ENCODE measurements at places on chromosomes 1 and 21.
A peak's percentile ranks its signal among the peaks of the same experiment; 100 is the strongest.

DNA sequence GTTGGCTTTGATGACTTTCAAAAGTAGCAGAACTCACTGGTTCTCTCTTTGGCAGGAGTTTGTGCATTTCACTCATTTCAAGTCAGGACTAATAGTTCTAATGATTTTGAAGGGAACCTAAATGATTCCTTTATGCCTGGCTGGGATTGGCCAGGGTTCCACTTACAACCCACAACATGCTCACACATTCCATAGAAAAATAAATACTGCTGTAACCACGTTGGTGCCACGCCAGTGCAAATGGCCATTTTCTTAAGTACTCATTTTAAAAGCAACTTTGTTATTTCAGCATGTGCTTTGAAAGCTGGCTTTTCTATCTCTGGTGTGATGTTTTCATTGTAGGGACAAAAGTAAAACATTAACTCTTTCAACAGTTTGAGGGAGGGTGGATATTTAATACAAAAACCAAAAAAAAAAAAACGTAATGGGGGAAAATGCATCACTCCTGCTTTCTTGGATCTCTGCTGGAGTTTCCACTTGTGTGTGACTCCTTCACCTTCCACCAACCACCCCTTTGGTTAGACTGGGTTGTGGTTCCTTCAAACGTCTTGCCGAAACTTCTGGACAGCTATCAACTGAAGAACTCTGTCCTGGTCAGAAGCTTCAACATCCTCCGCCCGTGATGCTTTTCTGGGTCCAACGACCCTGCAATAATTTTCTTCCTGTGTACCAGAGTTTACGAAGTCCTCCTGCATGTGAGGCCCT lies 300.4 kb upstream of the RUNX1 start:
- no peak for DNase-seq

GRCh38 chr1:226626577-226626956 lies 78.0 kb downstream of the STUM start:
- DNase-seq, result no peak

- DNase-seq, result no peak
Observed at GRCh38 chr1:66275083-66275482, 258.9 kb upstream of the SGIP1 start.

DNA sequence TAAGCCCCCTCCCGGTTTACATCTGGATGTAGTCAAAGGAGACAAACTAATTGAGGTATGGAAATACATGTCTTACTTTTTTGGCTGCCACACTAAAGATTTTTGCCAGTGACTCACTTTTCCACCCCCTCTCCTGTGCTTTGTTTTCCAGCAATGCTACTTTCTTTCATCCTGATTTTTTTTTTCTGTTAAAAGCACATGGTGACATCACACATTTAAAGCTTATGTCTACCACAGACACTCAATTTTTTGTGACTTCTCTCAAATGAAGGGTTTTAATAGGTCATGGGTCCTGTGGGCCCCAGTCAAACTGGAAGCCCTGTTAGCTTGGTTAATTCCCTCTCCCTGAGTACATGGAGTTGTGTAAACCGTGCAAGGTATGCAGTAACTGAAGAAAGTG lies 2.2 kb downstream of the PPP1R8 start:
- DNase-seq, result no peak

DNA sequence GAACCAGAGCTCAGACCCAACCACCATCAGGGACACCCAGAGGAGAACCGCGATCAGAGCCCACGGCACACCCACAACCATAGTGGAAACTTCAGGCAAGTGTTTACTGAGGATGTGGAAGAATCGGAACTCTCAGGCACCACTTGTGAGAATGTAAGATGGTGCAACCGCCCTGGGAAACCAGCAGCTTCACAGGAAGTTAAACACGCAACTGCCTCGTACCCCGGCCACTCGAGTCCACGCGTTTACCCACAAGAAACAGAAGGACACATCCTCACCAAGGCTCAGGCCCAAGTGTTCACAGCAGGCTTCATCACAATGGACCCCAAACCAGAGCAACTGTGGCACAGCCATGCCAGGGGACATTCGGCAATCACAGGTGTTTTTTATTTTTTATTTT lies 51.4 kb upstream of the COL6A2 start:
- DNase-seq, result no peak

DNA sequence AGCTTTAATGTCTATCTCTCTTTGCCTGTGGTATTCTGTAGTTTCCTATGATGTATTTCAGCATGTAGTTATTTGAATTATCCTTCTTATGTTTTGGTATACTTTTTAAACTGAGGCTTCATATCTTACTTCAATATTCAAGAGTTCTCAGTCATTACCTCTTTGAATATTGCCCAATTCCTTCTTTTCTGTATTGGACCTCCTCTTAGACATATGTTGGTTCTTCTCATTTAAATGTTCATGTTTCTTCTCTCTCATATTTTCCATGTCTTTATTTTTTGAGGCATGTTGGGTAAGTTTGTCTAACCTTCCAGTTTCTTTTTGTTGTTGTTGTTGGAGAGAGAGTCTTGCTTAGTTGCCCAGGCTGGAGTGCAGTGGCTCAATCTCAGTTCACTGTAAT lies 140.6 kb downstream of the MRPS6 start:
- DNase-seq, result no peak

GRCh38 chr21:14531757-14532316 lies 14.3 kb downstream of the SAMSN1 start:
- no peak for DNase-seq

GRCh38 chr1:30842697-30843354 lies 65.7 kb downstream of the SDC3 start:
- DNase-seq, result no peak

DNA sequence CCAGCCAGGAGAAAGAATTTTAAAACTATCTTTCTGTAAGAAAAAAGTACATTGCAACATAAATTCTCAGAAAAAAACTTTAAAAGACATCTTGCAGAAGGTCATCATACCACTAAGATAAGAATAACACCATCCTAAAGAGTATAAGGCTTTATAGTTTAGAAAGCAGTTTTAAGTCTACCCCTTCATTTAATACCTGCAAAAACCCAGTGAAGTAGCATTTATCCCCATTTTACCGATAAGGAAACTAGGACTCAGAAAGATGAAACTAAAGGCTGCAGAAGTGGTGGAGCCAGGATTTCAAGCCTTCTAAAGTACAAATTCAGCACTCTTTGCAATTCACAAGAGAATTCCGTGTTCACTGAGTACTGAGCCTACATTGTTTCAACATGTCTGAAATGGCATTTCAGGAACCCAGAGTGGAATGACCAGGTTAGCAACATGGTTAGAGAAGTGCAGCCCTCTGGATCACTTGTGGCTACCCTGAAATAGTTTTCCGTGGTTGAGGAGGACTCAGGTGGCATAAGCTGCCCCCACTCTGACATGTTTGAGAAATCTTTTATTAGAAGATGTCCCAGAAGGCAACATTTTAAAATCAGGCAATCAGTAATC lies 6.7 kb downstream of the MYCL start:
- no peak for DNase-seq

GRCh38 chr21:32348604-32349332 lies 44.0 kb downstream of the URB1 start:
- DNase-seq, result no peak

GRCh38 chr1:4056422-4056821 lies 156.3 kb upstream of the C1orf174 start:
- DNase-seq, result no peak

DNA sequence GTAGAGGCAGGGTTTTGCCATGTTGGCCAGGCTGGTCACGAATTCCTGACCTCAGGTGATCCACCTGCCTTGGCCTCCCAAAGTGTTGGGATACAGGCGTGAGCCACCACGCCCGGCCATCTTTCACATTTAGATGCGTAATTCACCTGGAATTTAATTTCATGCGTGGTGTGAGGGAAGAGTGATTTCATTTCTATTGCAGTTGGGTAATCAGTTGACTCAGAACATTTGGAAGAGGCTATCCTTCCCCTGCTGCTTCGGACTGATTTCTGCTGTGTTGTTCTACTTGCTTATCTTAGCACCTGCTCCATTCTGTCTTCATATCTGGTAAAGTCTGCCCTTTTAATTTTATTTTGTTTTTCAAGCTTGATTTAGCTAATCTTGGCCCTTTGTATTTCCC lies 19.1 kb downstream of the DIP2A start:
- DNase-seq, result no peak

DNA sequence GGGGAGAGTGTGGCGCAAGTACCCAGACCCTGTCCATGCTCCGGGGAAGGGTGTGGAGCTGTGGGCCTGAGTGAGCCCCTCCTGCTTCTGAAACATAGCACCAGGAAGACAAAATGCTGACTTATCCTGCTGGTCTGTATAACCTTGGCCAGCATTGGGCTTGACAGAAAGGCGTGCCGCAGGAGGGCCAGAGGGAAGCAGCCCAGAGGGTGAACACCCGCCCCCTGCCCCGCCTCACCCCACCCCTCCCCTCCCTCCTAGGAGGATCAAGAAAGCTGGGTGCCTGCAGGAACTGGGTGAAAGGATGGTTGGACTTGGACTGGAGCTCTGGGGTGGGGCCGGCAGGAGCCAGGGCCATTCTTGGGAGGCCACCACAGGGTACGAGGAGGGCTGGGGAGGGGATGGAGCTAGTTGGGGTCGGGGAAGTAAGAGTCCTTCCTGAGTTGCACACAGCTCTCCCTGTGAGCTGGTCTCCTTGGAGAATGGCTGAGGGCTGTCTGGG lies 27.1 kb downstream of the PTPRF start:
- no peak for DNase-seq

GRCh38 chr1:205294934-205295333 lies 26.6 kb downstream of the NUAK2 start:
- DNase-seq, result no peak

DNA sequence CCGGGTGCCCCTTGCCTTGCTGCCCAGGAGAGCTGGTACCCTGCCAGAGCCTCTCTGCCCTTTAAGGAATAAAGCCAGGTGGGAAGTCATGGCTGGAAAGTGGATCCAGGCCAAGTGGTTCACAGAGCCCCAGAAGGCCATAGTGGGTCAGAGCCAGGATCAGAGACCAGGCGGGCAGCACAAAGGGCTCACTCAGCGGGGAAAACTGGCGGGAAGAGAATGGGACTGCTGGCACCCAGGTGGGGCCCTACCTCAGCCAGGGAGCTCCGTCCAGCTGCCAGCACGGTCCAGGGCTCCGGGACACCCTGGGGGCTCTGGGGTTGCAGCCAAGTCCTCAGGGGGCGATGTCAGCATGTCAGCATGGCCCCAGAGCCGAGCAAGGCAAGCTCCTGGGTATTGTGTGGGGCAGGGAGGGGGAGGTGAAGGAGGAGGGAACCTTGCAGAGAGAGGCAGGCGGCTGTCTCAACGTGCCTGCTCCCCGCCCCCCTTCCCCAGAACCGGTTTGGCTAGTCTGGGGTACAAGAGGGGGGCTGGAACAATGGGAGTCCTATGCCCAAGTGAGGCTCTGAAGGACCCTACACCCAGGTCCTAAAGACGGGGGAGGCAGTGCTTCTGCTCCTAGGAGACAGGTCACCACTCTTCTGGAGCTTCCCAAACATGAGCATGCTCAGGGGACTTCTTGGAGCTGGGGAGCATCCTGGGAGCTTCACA lies at the start of gene ARHGEF19:
ARHGEF19 (minus strand) TSS at position 402 of the 711 bp plus-strand sequence. CDS start 3,598 bp downstream, outside the sequence.
- no peak for DNase-seq

GRCh38 chr1:197715806-197716205 lies 59.5 kb downstream of the DENND1B start:
- DNase-seq, result no peak

DNA sequence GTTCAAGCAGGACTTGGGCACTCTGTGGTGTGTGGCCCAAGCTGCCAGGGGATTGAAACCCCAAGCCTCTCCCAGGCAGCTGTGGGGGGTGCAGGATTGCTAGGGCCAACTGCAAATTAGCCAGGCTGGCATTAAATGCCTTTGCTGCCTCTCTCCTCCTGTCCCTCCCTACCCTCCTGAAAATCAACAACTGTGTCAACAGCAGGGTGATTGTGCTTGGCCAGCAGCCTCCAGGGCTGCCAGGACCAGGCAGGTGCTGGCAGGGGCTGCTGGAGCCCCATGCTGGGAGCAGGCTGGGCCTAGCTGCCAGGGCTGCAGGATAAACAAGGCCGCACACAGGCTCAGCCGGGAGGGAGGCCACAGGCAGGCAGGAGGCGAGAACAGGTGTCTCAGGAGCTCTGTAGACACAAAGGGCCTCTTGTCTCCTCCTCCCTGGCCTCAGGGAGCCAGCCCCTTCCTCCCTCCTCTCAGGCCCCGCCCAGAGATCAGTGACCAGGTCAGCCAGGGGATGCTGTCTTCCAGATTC lies 11.4 kb downstream of the SOX13 start:
- peak; percentile 97 for DNase-seq

GRCh38 chr21:34707876-34708325 lies 39.1 kb downstream of the CLIC6 start:
- no peak for DNase-seq

- no peak for DNase-seq
Observed at GRCh38 chr1:159835356-159835755, 8.7 kb downstream of the SLAMF8 start.

- peak; percentile 25 for DNase-seq
Observed at GRCh38 chr1:25922056-25922970, 16.1 kb upstream of the STMN1 start.

GRCh38 chr1:35340519-35340918 lies 72.0 kb downstream of the ZMYM4 start:
- no peak for DNase-seq

GRCh38 chr1:41009466-41009865 lies 12.1 kb downstream of the SLFNL1 start:
- no peak for DNase-seq

- DNase-seq, result no peak
Observed at GRCh38 chr21:17491716-17492414, 21.0 kb upstream of the CXADR start.

GRCh38 chr1:174795806-174796205 lies 203.9 kb upstream of the CACYBP start:
- DNase-seq, result no peak

- no peak for DNase-seq
Observed at GRCh38 chr21:26842300-26842699, 2.9 kb downstream of the ADAMTS1 start.

- peak; percentile 83 for DNase-seq
Observed at GRCh38 chr1:22557341-22557950, 5.8 kb upstream of the EPHA8 start.

GRCh38 chr1:207429963-207430362 lies 24.2 kb upstream of the CR2 start:
- no peak for DNase-seq

DNA sequence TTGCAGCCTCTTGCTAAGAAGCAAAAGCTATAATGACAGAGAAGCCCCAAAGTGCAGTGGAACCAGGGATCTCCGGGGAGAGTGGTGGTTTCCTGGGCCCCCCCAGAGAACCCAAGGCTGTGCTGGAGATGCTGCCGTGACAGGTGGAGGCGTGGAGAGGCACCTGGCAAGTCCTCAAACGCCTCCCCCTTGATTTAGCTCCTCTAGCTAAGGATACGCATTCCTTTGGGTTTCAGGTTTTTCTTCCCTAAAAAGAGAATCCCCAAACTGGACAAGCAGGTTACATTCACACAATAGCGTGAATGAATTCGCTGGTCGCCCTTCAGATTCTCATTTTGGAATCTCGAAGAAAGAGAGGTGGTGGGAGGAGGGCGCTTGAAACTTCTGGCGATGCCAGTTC lies 853 bp upstream of the ATP1A1 start:
- no peak for DNase-seq

- DNase-seq, result no peak
Observed at GRCh38 chr1:217585577-217585976, 45.3 kb downstream of the GPATCH2 start.

Data from NCI-H2081 treated with DMSO at 0.1 percent for 48 hours (cell line).